ENCODE measurements at places on chromosomes 7 and 10.

- DNase-seq = no peak
Measured at GRCh38 chr7:30589111-30589510, 5.6 kb upstream of the GARS1 start.

GRCh38 chr7:50835156-50835555, 52.5 kb upstream of the GRB10 start:
- no peak for DNase-seq

DNA sequence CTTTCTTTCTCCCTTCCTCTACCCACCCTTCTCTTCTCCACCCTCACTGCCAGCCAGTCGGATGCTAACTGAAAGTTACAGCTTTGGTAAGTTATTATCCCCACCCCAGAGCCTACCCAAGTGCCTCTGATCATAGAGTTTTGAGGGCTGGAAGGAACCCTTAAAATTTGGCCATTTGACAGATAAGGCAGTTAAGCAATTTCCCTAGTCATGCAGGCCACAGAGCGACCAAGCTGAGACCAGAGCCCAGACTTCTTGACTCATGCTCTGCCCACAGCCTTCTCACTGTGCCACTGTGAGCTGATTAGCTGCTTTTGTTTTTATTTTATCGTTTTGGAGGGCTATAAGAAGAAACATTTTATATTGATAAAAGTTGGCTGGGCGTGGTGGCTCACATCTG, 17.2 kb downstream of the SAP25 start:
- no peak for DNase-seq

GRCh38 chr7:102234801-102235550, 51.7 kb upstream of the SH2B2 start:
- DNase-seq = no peak

DNA sequence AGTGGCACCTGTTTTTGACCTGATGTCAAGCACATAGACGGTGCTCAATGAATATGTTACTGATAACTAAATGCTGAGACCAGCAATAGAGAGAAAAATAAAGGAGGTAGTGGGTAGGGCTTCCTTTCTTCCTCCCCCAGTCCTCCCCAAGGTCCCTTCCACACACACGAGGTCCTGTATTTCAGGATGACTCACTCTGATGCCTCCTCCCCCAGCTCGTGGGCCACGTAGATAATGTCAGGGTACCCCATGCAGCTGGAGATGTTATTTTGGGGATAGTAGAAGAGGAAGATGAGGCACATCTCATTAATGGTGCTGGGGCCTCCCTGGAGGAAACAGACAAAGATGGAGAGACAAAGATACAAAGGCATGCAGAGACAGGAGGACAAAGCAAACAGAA, 17.3 kb downstream of the PRSS58 start:
- no peak for DNase-seq

GRCh38 chr10:110364531-110364937, 59.8 kb upstream of the SMNDC1 start:
- DNase-seq = peak; percentile 66

GRCh38 chr7:140600341-140600740, 40.3 kb downstream of the DENND2A start:
- DNase-seq = no peak

GRCh38 chr10:326894-327635, 191.8 kb downstream of the ZMYND11 start:
- no peak for DNase-seq

GRCh38 chr7:21828841-21829240, 116.9 kb downstream of the CDCA7L start:
- no peak for DNase-seq

- DNase-seq = no peak
Measured at GRCh38 chr10:30134171-30134945, 75.0 kb upstream of the JCAD start.

GRCh38 chr7:18407385-18407784, 88.2 kb upstream of the HDAC9 start:
- no peak for DNase-seq

DNA sequence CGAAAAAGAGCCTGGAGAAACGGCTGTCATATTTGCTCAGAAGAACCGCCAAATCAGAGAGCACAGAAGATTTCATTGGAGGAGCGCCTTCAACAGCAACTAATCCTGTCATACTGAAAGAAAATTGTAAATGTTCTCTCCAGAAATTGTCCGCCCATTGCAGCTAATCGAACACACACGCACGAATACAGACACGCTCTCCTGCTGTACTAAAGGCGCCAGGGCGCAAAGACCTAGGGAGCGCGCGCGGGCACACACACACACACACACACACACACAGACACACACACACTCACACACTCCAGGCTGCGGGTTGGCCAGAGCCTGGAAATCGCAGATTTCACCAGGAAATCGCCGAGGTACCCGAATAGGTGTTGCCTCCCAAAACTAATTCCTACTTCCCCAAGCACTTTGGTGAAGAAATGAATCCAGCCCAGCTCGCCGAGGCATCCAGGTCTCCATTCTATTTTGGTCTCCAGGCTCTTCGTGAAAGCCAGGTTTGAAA, at the start of gene CHRM2:
Gene CHRM2 (plus strand): TSS at position 157 of the 505 bp plus-strand sequence. CDS start 146,214 bp downstream, outside the sequence.
- no peak for DNase-seq

- no peak for DNase-seq
Measured at GRCh38 chr10:66283874-66284464, 641.9 kb upstream of the LRRTM3 start.

DNA sequence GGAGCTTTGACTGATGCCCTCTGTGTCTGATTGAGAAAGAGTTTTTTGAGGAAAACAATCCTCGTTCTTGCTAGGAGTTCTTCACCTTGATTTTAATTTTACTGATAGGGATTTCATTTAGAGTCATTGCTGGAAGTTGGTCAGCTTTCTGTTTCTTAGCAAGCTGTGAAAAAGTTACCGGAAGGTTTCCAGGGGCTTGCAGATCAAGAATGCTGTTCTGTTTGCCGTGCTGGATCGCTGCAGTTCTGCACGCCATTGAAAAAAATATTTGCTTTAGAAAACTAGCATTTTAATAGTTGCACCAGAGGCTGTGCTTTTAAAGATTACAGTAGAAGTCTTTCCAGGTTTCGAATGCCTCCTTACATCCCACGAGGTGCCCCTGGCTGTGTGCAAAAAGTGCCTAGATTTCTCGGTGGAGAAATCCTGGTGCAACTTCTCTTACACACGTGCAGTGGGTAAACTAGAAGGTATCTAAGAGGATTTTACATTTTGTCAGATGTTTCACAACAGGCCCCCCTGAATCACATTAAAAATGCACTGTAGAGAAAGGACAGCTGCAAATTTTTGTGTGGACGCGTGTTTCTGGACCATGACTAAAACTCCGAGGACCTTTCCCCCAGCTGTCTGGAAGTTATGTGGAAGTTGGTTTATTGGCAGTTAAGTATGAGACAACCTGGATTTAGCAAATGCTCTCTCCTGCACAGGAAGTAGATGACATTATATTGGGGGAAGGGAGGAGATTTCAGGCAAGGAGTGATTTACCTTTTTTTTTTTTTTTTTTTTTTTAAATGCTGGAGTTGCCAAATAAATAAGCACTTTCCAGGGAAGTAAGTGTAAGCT, 5.8 kb downstream of the TCF7L2 start:
- no peak for DNase-seq

- DNase-seq = no peak
Measured at GRCh38 chr7:79430391-79430790, 23.1 kb downstream of the MAGI2 start.

GRCh38 chr10:32366588-32366987, 19.6 kb upstream of the EPC1 start:
- no peak for DNase-seq

GRCh38 chr7:2873686-2874551, 29.8 kb upstream of the GNA12 start:
- DNase-seq = no peak

GRCh38 chr7:100621554-100621953, 9.2 kb downstream of the MOSPD3 start:
- DNase-seq = no peak

- no peak for DNase-seq
Measured at GRCh38 chr10:92702301-92702916, 12.7 kb downstream of the HHEX start.

DNA sequence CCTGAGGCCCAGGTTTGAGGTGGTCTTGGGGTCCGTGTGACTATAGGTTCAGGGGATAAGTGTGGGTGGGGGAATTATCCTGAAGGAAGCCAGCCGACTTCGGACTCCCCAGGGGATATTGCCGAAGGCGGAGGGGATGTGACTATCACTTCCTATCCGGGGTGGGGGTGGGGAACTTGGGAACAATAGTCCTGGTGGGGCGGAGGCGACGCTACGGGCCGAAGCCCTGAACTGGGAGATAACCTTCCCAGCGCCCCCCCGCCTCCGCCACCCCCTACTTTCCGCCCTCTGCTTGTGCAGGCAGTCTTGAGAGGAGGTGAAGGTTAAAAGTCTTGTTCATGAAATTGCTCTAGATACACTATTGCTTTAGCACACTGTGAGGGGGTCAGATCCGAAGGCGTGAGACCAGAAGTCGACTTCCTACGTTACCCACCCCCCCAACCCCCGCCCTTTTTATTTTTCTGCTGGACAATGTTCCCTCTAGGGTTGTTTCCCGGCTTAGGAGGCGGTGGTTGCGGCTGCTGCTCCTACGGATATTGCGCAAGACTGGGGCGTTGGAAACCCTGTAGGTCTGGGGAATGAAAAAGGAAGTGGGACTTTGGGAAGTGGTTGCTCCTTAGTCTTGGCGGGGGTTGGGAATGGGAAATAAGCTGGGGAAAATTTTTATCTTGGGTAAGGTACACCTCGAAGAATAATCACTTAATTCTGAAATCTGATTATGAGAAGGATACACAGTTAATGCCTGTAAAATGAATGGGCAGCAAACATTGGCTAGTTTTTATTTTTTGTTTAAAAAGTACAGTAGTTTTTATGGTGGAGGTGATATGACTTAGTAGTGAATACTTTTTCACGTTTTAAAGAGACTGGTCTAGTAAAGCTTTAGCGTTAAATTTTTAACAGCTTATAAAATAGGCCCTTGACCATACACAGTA, 1.5 kb downstream of the PTPN12 start:
- peak; percentile 21 for DNase-seq

- DNase-seq = no peak
Measured at GRCh38 chr7:158274404-158274811, 313.2 kb downstream of the PTPRN2 start.

DNA sequence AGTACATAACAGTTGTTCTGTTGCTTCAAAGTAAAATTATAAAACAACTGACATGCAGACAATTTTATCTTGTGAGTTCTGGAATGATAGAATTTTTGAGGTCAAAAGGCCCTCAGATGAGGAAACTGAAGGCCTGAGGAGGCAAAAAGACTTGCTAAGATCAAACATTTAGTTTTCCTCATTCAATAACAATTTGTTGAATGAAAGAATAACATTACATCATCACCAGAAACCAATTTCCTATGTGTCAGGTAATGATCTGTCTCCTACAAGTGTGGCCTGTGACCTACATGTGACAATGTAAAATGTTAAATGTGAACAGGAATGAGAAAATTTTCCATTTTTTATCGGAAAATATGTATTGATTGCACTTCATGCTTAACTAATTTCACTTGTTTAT, 16.6 kb upstream of the ASB4 start:
- DNase-seq = no peak

- DNase-seq = no peak
Measured at GRCh38 chr7:150580638-150581394, 13.6 kb downstream of the GIMAP4 start.

GRCh38 chr7:111320133-111320532, 229.2 kb downstream of the LRRN3 start:
- no peak for DNase-seq

DNA sequence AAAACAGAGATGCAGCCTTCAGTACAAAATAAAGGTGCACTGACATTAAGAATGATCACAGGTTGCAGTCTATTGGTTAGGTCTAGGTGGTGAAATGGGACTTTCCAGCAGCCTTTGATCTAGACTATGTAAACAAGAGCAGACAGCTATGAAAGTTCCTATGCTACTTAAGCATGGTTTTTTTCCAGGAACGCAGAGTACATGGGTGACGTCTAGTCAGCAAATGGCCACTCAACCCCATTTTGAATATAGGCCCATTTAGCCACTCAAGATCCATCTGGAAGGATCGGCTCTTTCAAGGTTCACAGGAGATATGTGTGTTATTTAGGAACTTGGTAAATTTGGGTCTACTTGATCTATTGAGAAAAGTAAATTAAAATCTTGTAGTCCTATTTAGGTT, 1424.6 kb upstream of the LRRTM3 start:
- DNase-seq = no peak

DNA sequence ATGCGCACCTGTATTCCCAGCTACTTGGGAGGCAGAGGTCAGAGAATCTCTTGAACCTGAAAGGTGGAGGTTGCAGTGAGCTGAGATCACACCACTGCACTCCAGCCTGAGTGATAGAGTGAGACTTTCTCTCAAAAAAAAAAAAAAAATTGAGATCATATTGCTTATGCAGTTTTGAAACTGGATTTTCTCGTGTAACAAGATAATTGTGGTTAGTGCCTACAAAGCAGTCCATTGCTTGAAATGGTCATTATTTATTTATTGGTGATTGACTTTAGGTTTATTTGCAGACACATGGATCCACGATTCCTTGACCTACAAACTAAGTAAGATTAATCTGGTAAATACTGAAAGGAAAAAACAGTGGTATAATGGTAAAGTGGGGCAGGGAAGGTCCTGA, 149.8 kb downstream of the TAX1BP1 start:
- DNase-seq = no peak

DNA sequence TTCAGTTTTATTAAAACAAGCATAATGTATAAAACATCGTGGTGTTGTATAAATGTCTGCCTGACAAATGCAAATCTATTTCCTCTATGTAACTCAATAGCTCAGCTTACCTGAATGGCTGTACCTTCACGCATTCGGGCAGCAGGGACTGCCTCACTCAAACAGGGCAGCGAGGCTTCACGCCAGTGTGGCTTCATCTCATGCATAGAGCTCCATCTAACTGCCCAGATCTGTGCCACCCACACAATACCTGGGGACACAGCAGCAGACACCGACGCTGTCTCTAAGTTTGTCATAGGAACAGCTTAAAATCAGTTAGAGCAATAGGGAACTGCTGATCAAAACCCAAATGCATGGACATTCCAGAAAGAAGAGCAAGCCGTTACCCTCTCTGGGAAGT, 182.8 kb upstream of the ANKRD30A start:
- DNase-seq = no peak

DNA sequence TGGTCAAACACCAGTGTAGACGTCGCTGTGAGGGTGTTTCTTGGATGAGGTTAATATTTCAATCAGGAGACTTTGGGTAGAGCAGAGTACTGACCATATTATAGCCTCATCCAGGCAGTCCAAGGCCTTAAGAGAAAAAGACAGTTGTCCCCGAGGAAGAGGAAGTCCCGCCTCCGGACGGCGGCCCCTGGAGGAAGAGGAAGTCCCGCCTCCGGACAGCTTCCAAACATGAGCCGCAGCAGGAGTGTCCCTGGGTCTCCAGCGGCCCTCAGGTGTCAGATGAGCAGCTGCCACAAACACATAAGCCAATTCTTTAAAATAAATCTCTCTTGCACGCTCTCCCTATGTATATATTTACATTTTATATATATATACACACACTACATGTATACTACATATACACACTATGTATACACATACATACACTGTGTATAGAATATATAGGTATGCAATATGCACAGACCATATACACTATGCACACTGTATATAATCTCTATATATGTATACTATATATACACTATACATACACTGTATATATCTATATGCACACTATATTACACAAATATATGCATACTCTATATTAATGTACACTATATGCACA, 37.5 kb downstream of the PWWP2B start:
- DNase-seq = peak; percentile 72

GRCh38 chr10:124281666-124282065, 137.1 kb downstream of the OAT start:
- DNase-seq = no peak

GRCh38 chr10:60810437-60811182, 32.3 kb downstream of the CDK1 start:
- DNase-seq = no peak
